ENCODE measurements at places on chromosomes 2 and 18. TPM values are rescaled to one million over a fixed set of nuclear protein-coding genes. Genes with fewer than 3 reads are reported as not detected.
A peak's percentile ranks its signal among the peaks of the same experiment; 100 is the strongest.

- peak; percentile 47 for DNase-seq
Measured at GRCh38 chr2:15940661-15941480, 521 bp downstream of the MYCN start.

DNA sequence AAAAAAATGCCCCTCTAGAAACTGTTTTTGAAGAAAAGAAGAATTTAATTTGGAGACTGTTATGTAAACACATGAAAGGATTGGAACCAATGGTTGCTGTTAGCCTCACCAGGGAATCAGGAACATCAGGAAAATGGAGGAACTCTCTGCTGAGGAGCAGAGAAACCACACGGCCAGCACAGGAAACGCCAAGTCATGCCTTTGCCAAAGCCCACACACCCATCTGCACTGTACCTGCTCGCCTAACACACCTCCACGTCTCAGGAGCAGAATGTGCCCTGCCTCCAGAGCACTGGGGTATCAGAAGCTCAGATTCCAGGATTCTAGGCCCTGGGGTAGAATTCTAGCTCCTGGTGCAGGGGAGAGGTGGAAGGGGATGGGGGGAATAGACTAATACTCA lies 9.8 kb upstream of the SCYGR1 start:
- DNase-seq: no peak

GRCh38 chr18:69795791-69796190 lies 151.9 kb downstream of the CD226 start:
- no peak for DNase-seq

DNA sequence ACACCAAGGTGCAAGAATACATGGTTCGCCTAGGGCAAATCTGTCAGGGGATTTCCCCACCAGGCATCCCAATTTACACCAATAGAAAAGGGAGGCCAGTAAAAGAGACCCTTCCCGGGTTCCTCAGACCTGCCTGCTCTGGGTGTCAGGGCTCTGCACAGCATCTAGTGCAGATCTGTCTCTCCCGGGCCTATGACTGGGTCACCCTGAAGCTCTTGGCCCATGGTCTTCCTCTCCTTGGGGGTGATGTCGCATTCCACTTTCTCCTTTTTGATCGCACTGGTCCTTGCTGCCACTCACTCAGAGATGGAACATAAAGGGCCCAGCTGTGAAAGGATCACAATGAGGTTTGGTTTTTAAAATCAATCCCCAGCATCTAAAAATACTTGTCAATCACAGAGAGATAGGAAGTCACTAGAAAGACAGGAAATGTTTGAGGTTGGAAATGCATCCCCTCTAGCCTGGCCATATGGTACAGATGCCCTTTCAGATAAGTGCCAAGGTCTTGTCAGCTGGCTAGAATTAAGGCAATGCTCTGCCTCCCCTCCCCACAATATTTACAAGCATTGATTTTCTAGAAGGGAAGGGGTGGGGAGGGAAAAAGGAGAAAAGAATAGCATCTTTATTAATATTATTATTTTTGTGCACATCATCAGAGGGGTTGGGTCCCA lies 34.9 kb upstream of the AFTPH start:
- no peak for DNase-seq

GRCh38 chr2:173028671-173029070 lies 47.0 kb upstream of the MAP3K20 start:
- DNase-seq: no peak

Gene HNMT
- total RNA-seq: 0.57 TPM

Gene GALNT3
- total RNA-seq: 4.7 TPM

All from activated naive CD8-positive, alpha-beta T cell treated with anti-CD3 and anti-CD28 coated beads, Interleukin-2, amount 10 ng/mL, durations not matched to agents 7 days and 5 days (primary cell).